Stimulated activated CD8-positive, alpha-beta memory T cell treated with anti-CD3 and anti-CD28 coated beads, Interleukin-15, amount 100 ng/mL, for 1 hour (primary cell): ENCODE measurements at places on chromosomes 1 and 21.
A peak's percentile ranks its signal among the peaks of the same experiment; 100 is the strongest.

DNA sequence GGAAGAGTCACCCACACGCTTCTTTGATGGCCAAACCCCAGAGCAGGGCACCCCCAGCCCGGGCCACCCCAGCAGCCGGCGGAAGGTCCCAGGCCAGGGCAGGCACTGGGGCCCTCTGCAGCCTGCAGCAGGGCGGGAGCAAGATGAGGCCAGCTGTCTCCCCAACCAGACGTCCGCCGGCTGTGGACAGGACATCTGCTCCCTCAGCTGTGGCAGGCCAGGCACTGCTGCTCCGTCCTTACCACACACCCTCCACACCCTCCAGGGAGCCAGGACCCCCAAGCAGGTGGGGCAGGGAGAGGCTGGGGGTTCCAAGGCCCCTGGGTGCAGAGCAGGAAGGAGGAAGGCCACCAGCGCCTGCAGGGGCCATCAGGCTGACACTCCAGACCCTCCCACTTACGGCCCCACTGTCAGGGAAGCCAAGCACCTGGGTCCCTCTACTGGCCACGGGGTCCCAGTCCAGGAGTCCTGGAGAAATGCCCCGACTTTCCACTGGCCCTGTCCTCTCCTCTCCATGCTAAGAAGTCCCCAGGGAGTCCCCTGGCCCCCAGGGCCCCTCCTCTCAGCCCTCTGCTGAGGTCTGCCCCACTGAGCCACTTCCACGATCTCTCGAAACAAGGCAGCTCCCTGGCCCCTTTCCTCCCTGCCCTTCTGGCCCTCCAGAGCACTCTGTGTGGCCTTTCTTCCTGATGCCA, 5.6 kb downstream of the WNT9A start:
- DNase-seq: no peak

GRCh38 chr1:42463921-42464320, 835 bp downstream of the CCDC30 start:
- DNase-seq: no peak

- DNase-seq: no peak
Observed at GRCh38 chr1:201036188-201036842, 12.8 kb upstream of the KIF21B start.

GRCh38 chr1:226695335-226695900, 43.7 kb downstream of the ITPKB start:
- no peak for DNase-seq

GRCh38 chr21:46413365-46413696, 45.4 kb upstream of the DIP2A start:
- no peak for DNase-seq

DNA sequence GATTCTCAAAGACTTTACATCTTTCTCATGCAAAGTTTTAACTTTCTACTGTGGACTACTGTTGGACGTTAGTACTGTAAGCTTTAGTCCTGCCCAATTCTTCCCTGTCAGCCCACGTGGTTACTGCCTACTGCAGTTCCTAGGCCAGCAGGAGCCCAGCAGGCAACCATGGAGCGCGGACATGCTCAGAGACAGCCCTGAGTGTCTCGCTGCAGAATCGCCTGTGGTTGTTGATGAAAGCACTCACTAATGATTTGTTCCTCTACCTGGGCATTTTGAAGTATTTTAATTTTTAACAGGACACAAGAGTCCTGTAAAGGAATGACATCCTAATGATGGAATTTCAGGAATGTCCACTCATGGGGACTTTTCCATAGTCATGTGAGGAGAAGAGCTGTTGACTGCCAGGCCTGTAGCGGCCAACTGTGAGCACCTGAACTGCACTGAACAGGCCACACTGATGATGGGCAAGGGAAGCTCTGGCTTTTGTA, 44.1 kb downstream of the PGBD5 start:
- DNase-seq: no peak

- no peak for DNase-seq
Observed at GRCh38 chr1:8627728-8628127, 189.7 kb downstream of the RERE start.

GRCh38 chr1:111505641-111506119, 2.2 kb upstream of the ADORA3 start:
- no peak for DNase-seq

DNA sequence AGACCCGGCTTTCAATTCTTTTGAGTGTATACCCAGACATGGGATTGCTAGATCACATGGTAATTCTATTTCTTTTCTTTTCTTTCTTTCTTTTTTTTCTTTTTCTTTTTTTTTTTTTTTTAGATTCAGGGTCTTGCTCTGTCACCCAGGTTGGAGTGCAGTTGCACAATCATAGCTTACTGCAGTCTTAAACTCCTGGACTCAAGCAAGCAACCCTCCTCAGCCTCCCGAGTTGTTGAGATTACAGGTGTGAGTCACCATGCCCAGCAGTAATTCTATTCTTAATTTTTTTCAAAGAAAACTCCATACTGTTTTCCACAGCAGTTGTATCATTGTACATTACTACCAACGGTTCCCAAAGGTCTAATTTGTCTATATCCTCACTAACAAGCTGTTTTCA, 13.5 kb upstream of the RNF186 start:
- DNase-seq: no peak

GRCh38 chr1:173551699-173552098, 51.2 kb downstream of the SLC9C2 start:
- DNase-seq: no peak

GRCh38 chr1:84899969-84900368, 7.0 kb upstream of the LPAR3 start:
- DNase-seq: no peak

DNA sequence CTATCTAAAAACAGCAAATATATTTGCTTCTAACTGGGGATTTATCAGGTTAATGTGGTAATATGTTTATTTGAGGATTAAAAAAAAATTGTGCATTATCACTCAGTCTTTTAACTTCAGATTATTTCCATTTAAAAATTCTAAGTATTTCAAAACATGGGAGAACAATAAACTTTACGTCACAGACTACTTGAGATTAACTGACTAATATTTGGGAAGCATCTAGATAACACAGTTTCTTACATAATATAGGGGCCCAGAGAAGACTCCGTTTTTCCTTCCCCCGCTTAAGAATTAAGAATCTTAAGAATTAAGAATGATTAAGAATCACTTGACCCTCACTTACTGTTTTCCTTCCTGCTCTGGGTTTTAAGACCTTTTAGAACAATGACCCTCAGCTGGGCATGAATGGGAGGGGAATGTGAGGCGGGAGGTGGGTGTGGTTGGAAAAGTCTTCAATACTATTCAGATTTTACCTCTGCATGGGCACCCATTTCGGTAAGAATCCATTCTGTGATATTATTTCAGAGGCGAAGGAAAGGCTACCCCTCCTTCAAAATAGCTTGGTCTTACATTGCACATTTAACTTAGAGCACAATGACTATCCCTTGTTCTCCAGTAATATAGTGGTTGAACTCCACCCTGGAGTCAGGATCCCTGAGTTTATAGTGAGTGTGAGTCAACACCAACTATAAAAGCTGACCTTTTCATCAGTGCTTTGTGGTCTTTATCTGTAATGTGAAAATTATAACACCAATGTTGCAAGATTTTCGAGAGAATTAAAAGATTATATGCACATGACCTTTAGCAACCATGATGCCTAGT, 821.3 kb downstream of the USP25 start:
- no peak for DNase-seq

GRCh38 chr1:155591770-155592169, 18.2 kb upstream of the MSTO1 start:
- DNase-seq: no peak

DNA sequence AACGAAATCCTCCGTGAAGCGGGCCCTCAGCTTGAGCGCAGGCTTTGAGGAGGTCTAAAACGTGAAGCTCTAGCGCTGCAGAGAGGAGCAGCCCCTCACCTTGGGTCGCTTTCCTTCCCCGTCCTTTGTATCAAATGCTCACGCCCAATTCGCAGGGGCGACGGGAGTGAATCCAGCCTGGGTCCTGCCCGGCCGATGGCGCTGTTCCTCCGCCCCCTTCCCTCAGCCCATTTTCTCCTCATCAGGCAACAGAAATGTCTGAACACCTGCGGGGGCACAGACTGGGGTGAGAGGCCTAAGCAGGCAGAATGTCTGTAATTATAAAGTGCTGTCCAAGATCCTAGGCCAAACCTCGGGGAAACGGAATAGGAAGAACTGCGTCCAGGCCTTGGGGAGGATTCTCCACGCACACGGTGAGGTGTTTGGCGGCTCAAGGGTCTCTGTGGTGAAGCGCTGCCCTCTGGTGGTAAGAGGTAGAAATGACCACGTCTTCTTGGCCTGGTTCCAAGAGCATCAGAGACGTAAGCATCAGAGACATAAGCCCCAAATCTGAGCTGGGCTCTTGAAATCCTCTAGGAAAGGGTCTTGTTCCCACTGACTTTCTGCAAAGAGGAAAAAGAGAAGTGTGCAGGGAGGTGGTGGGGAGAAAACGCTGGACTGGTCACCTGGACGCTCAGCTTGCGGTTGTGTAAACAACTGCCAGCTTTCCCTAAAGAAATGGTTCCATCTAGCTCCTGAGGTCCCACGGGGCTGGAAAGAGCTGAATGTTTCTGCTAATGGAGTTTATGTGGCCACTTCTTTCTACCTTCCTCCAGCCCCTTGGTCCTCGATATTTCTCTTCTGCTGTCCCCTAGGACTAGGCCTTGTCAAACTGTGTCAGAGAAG, 92.1 kb upstream of the CD53 start:
- peak; percentile 64 for DNase-seq

- DNase-seq: no peak
Observed at GRCh38 chr1:184745929-184746638, 8.6 kb downstream of the EDEM3 start.

DNA sequence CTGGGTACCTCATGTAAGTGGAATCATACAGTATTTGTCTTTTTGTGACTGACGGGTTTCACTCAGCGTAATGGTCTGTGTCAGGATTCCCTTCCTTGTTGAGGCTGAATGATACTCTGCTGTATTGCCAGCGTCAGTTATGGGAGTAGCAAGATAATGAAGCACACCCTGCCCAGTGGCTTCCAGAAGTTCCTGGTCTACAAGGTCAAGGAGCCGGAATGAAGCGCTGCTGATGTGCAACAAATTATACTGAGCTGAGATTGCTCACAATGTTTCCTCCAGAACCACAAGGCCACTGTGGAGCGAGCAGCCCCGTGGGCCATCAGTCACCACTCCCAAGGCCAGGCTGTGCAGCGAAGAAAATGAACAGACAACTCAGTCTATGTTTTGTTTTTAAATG, 24.0 kb upstream of the TDRD10 start:
- DNase-seq: no peak

DNA sequence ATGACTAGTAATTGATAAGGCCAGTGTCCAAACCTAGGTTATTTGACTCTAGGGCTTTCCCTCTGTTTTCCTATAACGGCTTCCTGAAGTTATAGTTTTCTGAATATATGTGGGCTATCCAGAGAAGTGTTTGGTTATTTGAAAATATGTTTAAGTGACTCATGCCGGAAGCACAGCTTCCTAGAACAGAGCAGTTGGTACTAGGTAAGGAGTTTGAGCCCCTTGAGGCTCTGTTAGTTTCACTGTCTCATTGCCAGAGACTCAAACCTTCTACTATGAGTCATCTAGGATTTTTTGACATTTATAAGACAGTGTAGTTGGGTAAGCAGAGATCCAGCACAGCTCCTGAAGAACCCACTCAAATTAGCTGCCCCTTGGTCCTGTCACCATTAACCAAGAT, 27.1 kb upstream of the LEPR start:
- no peak for DNase-seq

- DNase-seq: no peak
Observed at GRCh38 chr21:42447732-42448131, 44.0 kb downstream of the UBASH3A start.

DNA sequence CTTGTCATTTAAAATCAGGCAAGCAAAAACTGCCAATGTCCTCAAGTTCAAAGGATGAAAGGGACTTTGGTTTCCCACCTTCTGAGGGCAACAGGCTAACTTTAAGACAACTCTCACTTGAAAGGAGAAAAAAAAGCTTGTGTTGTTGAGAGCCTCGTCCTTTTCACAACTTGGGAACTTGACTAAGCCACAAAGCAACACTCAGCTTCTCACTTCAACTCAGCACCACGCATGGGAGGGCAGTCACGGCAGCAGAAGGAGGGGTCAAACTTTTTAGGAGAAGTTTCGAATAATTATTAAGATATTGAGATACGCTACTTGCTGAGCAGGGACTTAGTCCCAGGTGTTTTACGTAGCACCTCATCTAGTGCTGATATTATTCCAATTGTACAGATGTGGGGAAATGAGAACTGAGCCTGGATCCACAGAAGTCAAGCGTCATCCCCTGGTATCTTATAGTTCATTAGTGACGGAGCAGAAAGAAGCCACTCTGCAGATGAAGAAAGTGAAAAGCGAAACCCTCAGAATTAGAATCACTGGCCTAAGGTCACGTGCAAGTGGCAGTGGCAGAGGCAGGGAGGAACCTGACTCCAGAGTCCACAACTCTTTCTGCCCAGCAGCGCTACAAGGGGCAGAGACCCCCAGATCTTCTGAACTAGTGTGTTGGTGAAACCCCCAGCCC, 83.6 kb downstream of the JAK1 start:
- no peak for DNase-seq

DNA sequence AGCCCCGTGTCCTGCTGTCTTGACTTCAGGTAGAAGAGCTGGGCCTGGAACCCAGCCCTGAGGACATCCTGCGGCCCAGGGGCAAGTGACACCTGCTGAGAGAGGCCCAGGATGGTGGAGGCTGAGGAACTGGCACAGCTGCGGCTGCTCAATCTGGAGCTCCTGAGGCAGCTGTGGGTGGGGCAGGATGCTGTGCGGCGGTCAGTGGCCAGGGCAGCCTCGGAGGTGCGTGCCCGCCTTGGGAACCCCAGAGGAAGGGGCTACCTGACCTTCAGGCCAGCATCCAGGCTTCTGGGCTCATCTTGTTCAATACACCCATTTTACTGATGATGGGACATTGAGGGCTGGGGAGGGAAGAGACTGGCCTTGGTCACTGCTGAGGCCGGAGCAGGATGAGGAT, 2.3 kb downstream of the MIIP start:
- no peak for DNase-seq

DNA sequence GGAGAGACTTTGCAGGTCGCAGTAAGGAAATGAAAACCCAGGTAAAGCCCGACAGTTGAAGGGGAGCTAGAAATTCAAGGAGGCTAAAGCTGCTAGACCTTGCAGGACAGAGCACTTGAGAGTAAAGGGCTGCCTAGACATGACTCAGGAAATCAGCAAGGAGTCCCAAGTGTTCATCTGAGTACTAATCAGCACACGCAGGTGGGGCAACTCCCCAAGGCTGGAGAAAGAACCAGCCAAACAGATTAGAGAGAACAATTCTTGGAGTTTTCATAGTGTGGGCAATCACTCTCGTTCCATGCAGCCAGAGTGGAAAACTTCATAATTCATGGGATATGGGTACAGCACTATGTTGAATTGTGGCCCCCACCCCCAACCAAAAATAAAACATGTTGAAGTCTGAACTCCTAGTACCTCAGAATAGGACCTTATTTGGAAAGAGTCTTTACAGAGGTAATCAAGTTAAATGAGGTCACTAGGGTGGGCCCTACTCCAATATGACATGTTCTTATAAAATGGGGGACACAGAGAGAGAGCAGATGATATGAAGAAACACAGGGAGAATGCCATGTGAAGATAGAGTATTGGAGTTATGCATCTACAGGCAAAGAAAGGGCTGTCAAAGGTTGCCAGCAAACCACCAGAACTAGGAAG, 28.0 kb downstream of the SYDE2 start:
- DNase-seq: no peak
